ENCODE measurements at places on chromosomes 11 and 22.

DNA sequence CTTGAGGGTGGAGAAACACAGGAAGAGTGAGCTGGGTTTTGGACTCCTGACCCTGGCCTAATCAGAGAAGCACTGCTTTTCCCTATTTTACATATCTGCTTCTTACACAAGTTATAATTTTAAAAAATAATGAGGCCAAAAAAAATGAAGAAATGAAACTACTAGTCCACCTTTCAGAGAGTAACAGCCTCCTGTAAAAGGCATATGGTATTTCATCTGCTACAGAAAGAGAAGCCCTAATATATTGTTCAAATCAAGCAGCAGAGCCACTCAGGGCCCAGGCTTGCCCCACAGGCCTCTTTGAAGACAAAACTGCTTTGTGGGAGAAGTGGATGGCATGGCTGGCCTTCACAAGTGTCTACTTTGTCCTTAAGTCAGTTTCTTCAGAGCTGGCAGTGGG, 10.0 kb downstream of the DIXDC1 start:
- no peak for DNase-seq

- DNase-seq, result no peak
Measured at GRCh38 chr11:69515271-69516245, 34.1 kb downstream of the LINC01488 start.

- DNase-seq, result no peak
Measured at GRCh38 chr22:17120711-17121232, 388 bp downstream of the TMEM121B start.

GRCh38 chr11:133821776-133822175, 23.5 kb downstream of the SPATA19 start:
- DNase-seq, result peak; percentile 63

DNA sequence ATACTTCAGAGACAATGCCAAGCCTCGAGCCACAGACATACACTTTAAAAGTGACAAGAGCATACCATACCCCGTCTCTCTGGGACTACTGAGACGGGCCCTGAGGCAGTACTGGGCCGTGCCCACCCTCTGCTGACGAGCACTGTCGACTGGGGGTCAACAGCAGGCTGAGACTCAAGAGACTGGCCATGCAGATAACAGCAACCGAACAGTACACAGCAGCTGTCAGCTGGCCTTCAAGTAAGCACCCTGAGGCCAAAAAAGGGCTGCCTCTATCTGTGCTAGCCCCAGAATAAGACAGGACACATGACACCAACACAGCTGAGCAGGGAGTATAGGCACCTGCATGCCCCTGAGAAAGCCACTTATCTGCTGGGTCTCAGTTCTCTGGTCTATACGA, 18.9 kb upstream of the TMEM121B start:
- no peak for DNase-seq

DNA sequence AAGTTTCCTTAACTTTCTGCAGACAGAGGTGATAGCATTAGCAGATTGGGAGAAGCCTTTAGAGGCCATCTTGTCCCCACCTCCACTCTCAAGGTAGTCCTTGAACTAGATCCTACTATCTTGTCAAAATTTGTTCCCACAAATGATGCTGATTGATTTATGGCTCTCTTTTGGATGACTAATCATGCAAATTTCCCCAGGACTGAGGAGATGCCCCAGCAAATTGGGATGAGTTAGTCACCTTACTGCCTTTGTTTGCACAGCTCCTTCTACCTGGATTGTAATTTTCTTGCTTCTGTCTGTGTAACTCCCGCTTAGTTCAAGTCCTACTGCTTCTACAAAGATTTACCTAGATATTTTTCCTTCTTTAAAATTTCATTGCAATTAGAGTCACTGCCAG, 391.4 kb upstream of the CADM1 start:
- no peak for DNase-seq

- DNase-seq, result no peak
Measured at GRCh38 chr11:107707807-107708206, 4.0 kb downstream of the SLN start.

GRCh38 chr11:75421035-75421602, 11.9 kb downstream of the KLHL35 start:
- DNase-seq, result no peak

DNA sequence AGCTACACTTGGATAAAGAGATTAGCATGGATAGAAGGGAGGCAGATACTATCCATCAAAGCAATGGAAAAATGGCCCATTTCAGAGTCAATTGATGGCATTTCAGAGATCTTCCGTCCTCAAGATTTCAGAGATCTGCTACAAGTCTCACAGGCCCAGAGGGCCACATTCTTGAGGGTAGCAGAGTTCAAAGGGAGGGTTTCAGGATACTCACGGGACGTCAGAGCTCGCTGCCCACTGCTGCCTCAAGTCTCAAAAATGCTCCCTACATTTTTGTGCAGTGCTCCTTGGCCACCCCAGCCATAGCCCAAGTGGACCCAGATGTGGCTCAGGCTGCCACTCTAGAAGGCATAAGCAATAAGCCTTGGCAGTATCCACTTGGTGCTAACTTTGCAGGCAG, 24.9 kb downstream of the RTL6 start:
- no peak for DNase-seq

- DNase-seq, result no peak
Measured at GRCh38 chr11:68040957-68041591, 2.2 kb downstream of the TCIRG1 start.

DNA sequence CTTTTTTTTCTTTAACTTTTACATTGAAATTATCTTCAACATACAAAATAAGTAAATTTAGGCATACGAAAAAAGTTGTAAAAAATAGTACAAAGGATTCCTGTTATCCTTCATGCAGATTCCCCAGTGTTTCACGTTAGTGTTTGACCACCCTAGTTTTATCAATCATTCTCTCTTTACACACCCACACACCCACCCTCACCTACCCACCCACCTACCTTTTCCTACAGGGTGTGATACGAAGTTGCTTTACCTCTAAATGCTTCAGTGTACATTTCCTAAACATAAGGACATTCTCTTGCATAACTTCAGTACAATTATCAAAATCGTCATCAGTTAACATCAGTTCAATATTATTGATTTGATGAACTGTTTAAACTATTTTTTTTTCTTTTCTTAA, 37.0 kb downstream of the HIPK3 start:
- DNase-seq, result no peak

GRCh38 chr11:103997082-103997481, 39.4 kb upstream of the DDI1 start:
- peak; percentile 39 for DNase-seq

DNA sequence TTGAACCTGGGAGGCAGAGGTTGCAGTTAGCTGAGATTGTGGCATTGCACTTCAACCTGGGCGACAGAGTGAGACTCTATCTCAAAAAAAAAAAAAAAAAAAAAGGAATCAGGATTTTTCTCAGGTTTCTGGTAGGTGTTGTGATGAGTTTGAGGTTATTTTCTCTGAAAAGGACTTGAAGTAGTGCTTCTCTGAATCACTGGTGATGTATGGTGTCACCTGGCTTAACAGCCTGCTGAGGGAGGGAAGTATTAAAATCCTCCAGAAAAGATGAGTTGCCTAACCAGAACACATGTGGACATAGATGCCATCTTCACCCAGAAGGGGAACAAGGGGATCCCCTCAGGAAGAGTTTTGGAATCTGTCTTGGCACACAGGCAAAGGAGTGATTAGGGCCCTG, 20.1 kb downstream of the SMARCB1 start:
- DNase-seq, result no peak

DNA sequence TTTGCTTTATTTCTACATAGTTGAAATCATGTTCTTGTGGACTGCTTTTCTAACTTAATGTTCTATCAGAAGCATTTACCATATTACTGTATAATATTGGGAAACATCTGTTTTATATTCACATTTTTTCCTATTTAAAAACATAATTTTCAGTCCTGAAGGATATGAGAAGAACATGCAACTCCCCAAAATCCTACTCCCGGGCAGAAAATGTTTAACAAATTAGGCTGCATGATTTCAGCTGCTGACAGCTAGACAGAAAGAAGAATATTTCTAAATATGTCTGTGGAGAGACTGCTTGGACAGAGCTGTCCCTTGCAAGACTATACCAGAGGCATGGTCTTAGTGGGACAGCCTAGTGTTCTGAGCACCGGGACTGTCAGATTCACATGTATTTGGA, 15.7 kb upstream of the AMPD3 start:
- no peak for DNase-seq

DNA sequence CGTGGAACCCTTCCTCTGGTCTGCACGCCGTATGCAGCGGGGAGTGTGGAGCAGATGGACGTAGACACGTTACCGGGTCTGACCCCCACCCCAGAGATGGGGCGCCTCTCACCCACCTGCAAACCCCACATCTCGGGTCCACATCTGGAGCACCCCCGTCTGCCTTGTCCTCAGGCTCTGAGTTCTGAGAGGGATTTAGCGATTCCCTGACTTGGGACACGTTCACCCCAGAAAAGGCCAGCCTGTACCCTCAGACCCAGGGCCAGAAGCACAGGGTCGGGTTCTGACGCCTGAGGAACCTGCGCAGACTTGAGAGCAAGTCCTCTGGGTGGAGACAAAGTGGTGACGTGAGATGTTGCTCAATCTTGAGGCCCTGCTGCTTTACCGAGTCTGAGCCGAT, 1138.5 kb downstream of the BRD1 start:
- no peak for DNase-seq

- DNase-seq, result no peak
Measured at GRCh38 chr11:95907476-95907875, 16.4 kb downstream of the MTMR2 start.

DNA sequence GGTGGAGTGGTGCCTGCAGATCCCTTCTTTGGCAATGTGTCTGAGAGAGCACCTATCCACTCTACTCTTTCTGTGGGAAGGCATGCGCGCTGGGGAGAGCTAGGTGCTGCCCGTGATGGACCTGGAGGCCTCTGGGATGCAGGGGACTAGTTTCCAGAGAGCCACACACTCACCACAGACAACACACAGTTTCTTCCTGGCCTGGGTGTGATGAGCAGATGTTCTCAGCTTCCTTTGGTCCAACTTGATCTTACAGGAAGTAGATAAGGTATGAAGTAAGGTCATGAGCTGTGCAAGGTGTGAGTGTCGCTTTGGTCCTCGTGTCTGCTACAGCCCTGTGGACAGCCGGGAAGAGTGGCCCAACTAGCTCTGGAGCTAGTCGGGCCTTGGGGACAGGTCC, 27.3 kb upstream of the SUSD2 start:
- no peak for DNase-seq

Measured in GM12865 (cell line).